ENCODE measurements at places on chromosomes 1 and 21.

DNA sequence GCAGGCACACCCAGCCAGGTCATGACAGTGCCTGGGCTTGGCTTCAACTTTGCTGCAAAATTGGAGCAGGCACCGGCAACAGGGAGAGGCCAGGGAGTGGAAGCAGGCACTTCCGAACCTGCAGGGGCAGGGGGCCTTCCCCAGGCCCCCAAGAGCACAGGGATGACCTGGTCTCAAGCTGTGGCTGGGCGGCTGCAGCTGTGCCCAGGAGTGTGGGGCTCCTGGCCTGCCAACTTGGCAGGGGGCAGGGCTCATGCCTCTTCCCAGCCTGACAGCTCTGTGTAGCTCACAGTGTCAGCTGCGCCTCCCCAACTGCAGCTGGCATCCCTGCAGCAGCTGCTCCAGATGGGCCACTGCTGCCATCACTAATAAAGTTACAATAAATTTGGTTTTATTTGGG lies 51.5 kb upstream of the SCYL3 start:
- DNase-seq, result no peak

- DNase-seq, result no peak
Observed at GRCh38 chr1:106249810-106250209, 806.7 kb upstream of the PRMT6 start.

DNA sequence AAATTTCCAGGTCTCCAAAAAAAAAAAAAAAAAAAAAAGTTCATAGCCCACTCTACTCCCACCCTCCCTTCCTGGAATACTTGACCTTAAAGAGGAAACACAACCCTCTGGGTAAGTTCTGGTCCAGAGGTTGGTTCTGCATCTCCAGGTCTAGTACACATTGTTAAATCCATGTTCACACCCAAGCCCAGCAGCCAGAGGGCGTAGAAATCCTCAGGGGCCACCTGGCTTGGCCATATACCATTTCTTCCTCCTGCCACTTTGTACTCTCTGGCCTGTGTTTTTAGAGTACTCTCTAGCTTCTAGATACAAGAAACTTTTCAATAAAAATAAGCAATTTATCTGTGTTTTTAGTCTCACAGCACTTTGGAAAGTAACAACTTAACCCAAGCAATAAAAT lies 89.3 kb downstream of the PHTF1 start:
- no peak for DNase-seq

GRCh38 chr21:33554982-33555344 lies 12.1 kb downstream of the SON start:
- no peak for DNase-seq

DNA sequence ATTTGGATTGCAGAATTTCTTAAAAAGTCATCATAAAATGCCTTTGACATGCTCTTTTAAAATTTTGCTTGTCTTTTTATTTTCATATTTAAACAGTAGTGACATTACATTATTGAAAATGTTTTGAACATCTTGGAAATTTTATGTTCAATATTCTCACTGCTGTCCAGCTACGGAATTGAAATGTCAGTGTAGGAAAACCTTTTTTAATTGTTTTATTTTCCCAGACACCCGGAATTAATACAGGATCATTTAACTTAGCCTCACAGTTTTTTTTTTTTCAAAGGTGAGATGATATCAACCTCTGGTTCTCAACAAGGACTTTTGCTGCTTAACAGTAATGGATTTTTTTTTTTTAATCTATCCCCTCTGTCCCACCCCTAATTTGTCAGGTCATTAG lies 4.1 kb downstream of the RBM15 start:
- DNase-seq, result no peak

Measured in NCI-H2171 (cell line).